Cortex of kidney (tissue), 1 donor: ENCODE measurements at places on chromosomes 7 and 10.

GRCh38 chr7:22167482-22167881 lies 189.5 kb downstream of the RAPGEF5 start:
- DNase-seq, result no peak

DNA sequence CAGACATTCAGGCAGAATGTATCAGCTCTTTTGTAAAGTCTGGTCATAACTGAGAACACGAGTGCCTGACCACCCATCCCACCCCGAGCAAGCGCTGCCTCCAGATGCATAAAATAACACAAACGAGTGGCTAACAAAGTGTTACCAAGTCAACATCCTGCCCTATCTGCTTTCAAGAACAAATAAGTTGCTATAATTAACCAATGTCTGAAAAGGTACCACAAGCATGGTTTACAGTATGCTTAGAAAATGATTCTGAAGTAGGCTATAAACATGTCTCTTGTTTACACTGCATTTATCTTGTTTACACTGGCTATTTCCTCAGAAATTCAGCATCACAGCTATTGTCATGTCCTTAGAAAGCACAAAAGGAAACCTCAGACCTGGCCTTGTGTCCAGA lies 49.5 kb downstream of the PIK3AP1 start:
- no peak for DNase-seq

DNA sequence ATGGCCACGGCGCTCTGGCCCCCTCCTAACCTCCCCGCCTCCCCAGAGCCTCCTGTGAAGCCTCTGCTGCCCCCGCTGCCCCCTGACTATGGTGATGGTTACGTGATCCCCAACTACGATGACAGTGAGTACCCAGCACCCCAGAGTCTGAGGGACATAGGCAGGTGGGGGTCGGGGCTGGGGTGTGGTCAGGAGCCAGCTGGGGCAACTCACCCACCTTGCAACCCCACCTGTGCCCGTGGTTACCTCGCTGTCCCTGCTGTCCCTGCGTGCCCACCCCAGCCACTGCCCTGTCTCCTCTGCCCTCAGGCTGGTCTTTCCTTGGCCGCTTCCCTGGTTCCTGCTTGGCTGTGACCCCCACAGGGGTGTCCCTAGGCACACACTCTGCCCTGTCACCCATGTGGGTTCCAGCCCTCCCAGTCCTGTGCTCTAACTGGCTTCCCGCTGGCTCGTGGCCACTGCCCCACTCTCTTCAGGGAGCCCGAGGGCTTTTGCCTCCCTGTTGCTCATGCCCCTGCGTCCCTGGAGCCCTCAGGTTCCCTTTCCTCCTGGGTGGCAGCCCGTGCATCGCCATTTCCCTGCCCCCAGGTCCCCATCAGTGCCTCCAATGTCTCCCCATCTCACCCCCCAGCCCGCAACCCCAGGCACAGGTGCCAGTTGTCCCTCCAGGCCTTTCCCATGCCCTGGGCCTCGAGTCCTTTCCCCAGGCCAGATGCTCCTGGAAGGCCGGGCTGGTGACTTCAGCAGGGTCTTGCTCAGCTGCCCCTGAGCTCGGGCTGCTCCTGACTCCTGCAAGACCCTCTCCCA lies 4.0 kb downstream of the AEBP1 start:
- DNase-seq, result no peak

- no peak for DNase-seq
Observed at GRCh38 chr10:775245-776075, 86.0 kb upstream of the DIP2C start.

- DNase-seq, result no peak
Observed at GRCh38 chr10:22605168-22605567, 109.2 kb downstream of the PIP4K2A start.

GRCh38 chr7:15556339-15557105 lies 5.3 kb downstream of the AGMO start:
- no peak for DNase-seq

DNA sequence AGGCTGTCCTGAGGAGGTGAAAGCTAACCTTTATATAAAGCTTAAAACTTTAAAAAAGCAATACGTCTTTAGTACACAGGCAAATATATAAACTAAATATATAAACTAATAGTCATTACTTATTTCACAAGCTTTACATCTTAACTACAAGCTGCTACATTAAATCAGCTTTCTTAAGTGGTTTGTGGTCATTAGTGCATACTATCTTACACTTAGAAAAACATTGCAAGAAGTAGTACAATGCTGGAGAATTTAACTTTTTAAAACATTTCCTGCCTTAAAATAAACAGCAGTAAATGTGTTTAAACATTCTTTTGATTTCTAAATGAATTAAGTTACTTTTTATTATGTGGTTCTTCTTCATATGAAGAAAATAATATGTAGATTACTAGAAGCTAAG lies 36.3 kb downstream of the MET start:
- no peak for DNase-seq

DNA sequence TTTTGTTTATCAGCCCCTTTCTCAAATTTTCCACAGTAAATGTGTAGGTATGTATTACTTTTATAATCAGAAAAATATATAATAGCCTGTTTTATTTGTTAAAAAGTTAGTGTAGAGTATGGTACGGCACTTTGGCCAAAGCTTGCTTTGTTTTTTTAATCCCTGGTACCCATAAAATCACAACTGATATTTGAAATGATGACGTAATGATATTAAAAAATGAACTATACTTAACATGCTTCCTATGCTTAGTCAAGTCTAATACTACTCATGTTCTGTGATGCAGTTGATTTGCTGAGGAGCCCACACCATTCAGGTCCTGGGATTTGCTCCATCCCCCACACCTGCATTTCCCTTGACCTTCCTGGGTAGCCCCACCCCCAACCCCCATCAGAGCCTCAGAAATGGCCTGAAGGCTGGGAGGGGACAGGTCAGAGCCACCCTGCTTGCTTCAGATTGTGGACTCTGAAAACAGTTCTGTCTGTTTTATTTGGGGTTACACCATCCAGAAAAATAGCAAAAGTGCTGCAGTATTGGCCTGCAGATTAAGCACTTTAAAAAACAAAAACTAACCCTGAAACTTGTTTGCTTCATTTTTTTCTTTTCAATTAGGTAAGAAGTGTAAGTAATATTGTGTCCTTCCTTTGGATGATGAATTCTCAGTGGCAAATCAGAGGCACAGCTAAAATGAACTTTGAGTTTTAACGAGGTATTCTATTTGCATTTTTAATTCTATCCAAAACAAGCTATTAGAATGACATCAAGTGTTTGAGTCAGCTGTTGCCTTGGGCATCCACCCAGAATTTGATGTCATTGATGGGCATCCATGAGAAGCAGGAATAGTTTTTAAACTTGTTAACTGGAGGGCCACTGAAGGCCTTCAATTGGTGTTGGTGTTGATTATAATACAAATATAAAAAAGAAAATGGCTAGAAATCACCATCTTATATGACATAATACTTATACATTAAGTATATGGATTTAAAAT lies 23.3 kb downstream of the PLCE1 start:
- no peak for DNase-seq

- DNase-seq, result no peak
Observed at GRCh38 chr10:100025576-100025975, 15.8 kb upstream of the DNMBP start.

DNA sequence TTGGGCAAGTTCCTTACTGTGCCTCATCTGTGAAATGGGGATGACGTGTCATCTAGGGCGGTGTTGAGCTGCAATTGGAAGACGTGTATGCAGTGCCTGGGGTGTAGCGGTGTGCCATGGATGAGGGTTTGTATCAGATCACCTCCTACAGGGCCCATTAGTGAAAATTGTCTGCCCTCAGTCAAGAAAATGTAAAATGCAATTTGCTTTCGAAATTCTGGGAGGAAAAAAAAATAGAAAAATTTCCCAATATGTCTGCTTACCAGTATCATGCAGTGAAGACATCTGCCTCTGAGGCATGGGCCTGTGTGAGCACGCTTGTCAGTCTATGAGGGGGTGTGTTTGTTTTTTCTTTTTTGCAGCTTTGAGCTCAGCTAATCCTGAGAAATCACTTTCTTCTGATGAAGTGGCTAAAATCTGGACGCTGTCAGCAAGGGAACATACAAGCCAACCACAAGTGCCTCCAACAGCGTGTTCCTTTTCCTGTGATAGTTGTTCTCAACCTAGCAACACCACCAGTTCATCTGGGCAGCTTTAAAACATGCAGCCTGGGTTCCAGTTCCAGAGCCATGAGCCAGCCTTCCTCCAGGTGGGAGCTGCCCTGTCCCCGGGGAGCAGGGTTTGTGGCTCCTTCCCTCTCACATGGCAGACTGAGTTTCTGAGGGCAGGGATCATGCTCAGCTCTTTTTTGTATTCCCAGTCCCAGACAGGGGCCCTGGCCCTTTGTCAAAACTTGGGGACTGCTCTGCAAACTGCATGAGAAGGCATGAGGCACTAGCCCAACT lies 10.3 kb downstream of the FAM241B start:
- no peak for DNase-seq

DNA sequence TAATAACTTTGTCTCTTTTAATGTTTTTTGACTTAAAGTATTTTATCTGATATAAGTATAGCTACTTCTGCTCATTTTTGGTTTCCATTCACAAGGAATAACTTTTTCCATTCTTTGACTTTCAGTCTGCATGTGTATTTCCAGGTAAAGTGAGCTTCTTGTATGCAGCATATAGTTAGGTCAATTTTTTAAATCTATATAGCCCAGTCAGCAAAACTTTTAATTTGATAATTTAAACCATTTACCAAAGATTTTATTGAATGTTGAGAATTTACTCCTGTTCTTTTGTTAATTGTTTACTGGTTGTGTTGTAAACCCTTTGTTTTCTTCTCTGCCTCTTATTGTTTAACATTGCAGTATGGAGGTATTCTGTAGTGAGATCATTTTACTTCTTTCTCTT lies 696.9 kb upstream of the LRRTM3 start:
- no peak for DNase-seq

GRCh38 chr10:22615819-22616499 lies 98.4 kb downstream of the PIP4K2A start:
- DNase-seq, result no peak

GRCh38 chr7:7226407-7226806 lies 44.1 kb downstream of the C1GALT1 start:
- no peak for DNase-seq

GRCh38 chr10:78634389-78634815 lies 434.4 kb upstream of the ZMIZ1 start:
- no peak for DNase-seq

GRCh38 chr10:62728479-62728878 lies 76.0 kb upstream of the ADO start:
- no peak for DNase-seq

DNA sequence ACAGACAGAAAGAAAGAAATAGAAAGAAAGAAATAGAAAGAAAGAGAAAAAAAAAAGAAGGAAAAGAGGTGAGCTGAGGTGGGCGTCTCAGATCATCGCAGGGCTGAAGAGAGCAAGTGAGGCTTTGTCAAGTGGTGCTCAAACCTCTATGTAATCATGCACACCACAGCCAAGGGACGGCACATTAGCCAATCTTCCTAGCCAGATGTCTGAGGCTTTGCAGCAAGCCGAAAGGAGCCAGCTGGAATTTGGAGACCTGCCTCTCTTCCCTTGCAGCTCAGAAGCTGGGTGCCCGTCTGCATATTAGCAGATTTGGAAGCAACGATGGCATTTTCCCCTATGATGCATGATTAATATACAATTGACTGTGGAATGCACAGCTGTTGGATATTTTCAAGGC lies 52.5 kb downstream of the ADRA2A start:
- DNase-seq, result no peak

DNA sequence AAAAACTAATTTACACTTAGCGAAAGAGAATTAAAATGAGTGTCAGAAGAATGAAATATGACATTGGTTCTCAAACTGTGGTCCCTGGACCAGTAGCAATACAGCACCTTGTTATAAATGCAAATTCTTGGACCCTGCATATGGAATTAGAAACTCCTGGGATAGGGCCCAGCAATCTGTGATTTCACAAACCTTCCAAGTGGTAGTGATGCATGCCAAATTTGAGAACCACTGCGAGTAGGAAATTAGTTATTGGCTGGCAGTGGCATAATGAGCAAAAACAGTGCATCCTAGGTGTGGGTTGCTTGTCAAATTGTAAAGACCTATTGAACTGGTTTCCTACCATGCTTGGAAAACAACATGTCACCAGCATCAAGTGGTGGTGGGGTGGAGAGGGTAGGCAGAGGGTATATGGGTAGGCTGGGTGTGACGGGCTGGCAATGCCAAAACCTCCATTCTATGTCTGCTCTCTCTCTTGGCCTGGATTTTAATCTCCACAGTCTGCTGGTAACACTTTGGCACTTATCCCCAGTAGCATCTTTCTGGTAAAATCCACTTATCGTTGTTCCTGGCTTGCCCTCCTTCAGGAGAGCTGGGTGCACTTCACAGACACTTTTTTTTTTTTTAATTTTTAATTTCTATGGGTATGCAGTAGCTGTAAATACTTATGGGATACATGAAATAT lies 50.0 kb downstream of the ZNF22 start:
- no peak for DNase-seq

GRCh38 chr7:4638781-4639575 lies 43.1 kb upstream of the FOXK1 start:
- DNase-seq, result no peak

DNA sequence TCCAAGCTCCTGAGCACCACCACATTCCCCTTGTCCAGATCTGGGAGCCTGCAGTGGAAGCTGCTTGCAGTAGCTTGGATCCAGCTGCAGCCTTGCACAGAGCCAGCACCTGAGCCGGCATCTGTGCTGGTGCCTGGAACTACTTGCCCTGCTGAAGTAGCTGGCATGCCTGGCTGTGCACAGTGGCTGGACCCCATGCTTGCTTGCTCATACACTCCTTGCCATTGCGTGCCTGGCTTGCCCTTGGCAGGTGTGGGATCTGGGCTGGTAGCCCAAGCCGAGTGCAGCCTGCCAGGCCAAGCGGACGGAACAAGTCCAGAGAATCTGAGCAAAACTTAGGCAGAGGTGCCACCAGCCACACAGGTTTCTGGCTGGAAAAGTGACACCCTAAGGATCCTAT lies 759.9 kb downstream of the IPMK start:
- DNase-seq, result no peak

GRCh38 chr7:117124591-117125220 lies 171.4 kb downstream of the ST7 start:
- DNase-seq, result no peak

GRCh38 chr7:32659853-32660252 lies 164.6 kb downstream of the AVL9 start:
- no peak for DNase-seq

DNA sequence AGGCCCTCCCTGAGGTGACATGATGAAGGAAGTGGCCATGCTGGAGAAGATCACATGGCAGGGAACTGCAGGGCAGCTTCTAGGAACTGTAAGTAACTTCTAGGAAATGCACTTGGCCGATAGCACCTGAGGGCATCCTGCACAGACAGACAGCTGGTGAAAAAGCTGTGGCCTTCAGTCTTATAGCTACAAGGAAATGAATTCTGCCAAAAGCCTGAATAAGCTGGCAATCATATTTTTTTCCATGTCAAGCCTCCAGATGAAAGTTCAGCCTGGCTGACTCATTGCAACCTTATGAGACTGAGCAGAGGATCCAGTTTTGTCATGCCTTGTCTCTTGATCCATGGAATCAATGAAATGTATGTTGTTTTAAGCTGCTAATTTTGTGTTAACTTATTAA lies 91.1 kb upstream of the CACNA2D1 start:
- no peak for DNase-seq

DNA sequence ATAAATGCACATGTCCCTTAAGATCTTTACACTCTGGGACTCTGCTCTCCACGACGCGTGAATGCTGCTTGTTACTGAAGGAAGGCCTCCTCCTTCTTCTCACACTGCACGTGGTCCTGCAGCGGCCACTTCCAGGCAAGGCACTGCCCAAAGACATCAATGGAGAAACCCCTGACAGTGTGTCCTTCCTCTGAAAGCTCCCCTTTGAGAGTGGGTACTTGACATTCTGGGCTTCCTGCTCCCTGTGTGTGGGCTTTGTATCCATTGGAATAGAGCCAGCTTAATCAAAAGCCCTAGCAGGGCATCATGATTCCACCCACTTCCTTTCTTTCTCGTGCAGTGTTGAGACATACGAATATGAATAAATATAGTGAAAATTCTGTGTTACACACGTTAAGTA lies 69.7 kb upstream of the STK17A start:
- no peak for DNase-seq
